ENCODE measurements at places on chromosomes 2 and 18.

DNA sequence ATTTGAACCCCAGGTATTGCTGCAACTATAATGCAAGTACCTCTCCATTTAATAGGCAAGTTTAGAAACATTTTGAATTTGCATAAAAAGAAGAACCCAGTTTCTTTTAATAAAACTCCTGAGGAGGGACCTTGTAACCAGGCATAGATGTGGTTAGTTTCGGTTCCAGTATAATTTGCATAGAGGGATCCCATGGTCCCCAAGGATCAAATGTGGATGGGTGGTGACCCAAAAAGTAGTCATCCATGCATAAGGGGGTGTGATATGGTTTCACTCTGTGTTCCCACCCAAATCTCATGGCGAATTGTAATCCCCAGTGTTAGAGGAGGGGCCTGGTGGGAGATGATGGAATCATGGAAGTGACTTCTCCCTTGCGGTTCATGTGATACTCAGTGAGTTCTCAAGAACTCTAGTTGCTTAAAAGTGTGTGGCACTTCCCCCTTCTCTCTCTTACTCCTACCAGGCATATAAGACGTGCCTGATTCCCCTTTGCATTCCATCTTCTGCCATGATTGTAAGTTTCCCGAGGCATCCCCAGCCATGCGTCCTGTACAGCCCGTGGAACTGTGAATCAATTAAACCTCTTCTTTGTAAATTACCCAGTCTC lies 40.2 kb upstream of the SKA1 start:
- DNase-seq, result no peak

DNA sequence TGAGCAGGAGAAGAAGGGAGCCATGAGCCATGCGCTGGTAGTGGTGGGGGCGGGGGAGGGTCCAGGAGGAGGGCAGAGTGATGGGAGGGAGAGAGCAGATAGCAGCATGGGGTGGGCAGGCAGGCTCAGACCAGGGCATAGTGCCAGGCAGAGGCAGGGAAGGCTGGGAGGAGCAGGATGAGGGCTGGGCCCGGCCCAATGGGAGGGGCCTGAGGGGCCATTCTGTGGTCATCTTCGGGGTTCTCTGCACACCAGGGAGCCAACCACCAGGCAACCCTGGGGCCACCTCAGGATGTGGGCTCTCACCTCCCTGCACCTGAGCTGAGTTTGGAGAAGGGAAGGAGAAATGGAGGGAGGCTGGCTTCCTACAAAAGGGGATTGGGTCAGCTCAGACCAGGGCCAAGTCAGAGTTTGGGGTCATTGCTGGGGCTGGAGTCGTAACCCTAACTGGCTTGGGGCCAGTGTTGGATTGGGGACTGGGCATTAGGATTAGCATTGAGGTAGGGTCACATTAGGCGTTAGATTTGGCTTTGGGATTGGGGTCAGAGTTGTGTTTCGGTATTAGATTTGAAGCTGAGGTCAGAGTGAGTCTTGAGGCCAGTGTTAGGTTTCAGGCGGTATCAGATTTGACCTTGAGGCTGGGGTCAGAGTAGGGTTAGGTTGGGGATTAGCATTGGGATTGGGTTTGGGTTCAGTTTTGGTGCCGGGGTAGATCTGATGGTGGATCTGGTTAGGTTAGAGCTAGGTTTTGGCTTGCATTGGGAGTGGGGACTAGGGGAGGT lies 11.2 kb downstream of the VIL1 start:
- no peak for DNase-seq

GRCh38 chr2:224887141-224887540 lies 155.1 kb downstream of the DOCK10 start:
- peak; percentile 89 for DNase-seq

- DNase-seq, result no peak
These were observed 711 bp downstream of the DOK6 start for GRCh38 chr18:69401226-69401971.

DNA sequence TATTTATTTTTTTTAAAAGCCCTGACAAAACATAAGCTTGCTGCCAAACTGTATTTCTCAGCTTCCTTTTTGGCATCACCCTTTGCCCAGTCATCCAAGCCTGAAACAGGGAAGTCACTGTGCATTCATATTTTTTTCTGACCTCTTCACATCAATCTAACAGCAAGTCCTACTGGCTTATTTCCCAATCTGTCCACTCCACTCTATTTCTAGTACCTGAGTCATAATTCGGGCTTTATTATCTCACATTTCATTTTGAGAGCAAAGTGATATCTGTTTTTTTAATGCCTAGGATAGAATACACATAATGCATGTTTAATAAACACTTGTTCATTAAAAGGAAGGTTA lies 5.1 kb downstream of the HNMT start:
- peak; percentile 84 for DNase-seq

DNA sequence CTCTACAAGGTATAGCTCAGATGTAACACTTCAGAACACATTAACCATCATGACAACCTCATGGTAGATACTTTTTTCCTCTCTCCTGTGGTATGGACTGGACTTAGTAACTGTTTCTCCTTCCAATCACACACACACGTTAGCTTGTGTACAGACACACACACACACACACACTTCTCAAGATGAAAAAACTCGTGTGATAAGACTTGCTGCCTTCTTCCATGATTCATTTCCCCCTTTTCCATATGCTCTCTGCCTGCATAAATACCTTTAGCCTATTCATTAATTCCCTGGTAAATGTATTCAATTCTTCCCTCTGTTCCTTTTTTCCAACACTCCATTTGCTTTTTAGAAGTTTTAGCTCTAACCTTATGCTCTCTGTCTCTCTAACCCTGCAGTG lies 118.9 kb upstream of the TANK start:
- no peak for DNase-seq

DNA sequence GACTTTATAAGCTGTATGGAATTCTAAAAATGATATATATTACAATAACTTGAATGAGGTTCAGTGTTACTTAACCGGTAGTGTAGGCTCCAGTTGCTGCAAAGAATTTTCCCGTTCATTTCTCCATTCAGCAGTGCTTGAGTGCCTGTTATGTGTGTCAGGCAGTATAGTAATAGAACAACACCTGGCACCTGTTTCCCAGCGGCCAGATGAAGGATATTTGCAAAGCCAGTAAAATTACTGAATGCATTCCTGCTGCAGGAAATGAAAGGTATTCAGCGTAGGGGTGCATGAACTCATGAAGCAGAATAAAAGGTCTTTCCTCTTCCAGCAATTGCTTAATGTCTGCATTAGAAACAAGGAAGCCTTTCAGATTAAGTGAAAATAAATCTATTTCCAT lies 18.8 kb downstream of the YPEL5 start:
- DNase-seq, result no peak

GRCh38 chr18:63267975-63268721 lies 51.4 kb downstream of the BCL2 start:
- DNase-seq, result no peak
